ENCODE measurements at places on chromosomes 1 and 21.

DNA sequence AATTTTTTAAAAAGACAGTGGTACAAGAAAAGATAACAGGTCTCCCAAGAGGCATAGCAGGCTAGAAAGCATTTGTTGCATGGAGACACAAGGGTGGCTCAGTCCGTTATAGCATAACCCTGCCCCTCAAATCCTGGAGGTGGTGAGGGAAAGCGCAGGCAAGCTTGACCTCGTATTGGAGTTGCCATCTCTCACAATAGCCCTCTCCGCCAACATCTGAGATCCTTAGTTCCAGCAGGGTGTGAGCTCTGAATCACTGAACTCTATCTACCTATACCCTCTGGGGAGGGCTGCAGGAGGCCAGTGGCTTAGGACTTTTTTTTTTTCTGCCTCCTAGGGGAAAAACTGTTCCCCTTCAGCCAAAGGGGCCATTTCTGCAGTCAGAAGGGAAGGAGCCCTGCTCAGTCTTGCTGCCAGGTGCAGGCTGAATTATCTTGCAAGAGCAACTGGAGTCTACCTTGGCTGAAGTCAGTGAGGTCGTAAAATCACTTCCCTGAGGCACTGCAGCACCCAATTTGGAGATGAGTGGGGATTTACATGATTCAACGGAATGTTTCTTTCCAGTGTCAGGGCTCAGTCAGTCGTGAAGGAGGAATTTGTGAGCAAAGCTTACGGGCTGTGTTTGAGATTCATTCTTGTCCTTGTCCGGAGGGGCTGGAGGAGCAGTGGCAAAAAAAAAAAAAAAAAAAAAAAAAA is 17.2 kb upstream of the C8A start:
- no peak for DNase-seq

- no peak for DNase-seq
These were observed 8.1 kb downstream of the WRAP73 start for GRCh38 chr1:3641816-3642215.

DNA sequence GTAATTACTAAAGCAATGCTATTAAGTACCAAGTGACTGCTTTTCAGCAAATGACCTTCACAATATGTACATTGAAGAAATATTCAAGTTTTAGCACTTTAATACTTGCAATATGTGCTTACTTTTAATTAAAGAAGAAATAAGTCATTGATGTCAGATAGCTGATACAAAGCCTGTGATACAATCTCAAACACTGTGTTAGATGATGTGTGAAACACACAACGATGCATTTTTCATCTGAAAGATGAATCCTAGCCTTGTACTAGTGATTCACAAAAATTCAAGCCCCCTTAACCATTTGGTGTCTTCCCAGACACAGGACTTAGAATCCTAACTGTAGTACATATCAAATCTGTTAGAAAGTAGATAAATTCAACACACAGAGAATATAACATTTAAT is 724.1 kb upstream of the ADAMTS5 start:
- DNase-seq, result no peak

- no peak for DNase-seq
These were observed 40.0 kb downstream of the NTPCR start for GRCh38 chr1:232990176-232991128.

- no peak for DNase-seq
These were observed 5.4 kb downstream of the DMAP1 start for GRCh38 chr1:44218503-44219300.

DNA sequence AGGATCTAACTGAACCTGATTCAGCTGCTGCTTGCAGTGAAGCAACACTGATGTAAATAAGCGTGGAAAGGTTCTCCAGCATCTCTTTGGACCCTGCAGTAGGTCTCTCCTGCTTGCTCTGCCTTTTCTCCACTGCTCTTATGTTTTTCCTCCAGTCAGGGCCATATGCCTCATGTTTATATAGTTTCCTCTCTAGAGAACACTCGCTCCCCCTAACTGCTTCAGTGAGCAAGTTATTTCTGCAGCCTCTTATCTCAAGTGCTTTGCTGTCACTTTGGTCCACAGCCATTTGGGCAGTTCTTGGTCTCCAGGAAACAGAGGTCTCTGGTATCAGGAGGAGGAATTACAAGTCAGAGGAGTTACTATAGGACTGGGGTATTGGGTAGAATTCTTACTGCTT is 5.3 kb downstream of the PRUNE1 start:
- DNase-seq, result no peak

DNA sequence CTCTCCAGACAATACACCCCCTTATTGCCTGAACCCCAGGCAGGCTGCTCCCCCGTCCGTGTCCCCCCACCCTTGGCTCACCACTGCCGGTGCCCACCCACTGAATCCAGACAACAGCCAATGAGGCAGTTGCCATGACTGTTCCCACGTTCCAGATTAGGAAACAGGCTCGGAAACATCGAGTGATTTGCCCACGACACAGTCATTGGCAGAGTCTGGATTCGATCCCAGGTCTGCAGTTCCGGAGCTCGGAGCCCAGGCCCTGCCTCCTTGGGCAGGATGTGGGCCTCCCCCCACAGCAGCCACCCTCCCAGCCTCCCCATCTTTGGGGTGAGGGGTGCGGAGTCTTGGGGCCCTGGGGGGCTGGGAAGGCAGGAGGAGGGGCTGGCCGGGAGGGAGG is 20.3 kb upstream of the CLSTN1 start:
- no peak for DNase-seq

GRCh38 chr1:10631121-10631810 is 156.5 kb downstream of the PEX14 start:
- no peak for DNase-seq

DNA sequence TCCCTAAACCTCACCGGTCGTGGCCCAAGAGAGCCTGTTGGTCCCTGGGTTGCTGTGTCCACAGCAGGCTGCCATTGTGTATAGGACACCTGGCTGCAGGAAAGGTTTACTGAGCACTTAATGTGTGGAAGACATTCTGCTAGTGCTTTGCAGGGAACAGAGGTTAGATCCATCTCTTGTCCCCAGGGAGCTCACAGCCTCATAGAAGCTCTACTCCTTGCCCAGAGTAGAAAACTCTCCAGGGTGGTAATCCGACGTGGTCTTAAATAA is 16.9 kb upstream of the ALPL start:
- no peak for DNase-seq

DNA sequence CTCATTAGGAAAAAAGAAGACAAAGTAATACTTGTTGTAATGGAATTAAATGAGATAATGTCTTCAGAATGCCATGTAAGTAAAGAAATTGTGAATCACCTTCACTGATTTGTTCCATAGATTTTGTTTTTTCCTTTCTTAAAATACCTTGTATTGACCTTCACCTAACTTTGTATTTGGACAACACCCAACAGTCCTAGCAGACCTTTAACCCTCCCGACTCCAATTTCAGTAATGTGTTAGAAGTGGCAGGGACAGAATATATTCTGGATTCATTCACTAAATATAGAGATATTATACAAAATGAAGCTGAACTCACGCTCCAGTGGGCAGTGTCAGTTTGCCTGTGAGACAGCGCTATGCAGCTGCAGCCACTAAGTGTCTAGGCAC is 57.9 kb downstream of the UCK2 start:
- DNase-seq, result no peak

DNA sequence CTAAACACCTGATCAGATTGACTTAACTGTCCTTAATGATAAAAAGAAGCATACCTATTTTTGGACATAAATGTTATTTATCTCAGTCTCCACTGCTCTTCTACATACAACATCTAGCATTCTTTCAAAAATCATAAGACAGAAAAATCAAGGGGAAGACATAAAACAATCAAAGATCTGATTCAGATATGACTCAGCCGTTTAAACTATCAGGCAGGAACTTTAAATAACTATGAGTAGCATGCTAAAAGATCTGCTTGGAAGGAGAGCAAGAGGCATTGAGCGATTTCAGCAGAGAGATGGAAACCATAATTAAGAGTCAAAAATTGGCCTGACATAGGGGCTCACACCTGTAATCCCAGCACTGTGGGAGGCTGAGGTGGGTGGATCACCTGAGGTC is 27.2 kb upstream of the SLC22A15 start:
- DNase-seq, result no peak

- DNase-seq, result no peak
These were observed 730.7 kb upstream of the ADGRL4 start for GRCh38 chr1:79737193-79737592.

- no peak for DNase-seq
These were observed 23.0 kb downstream of the RGS1 start for GRCh38 chr1:192598589-192598988.

GRCh38 chr1:210814382-210815123 is 319.4 kb downstream of the KCNH1 start:
- DNase-seq, result no peak

DNA sequence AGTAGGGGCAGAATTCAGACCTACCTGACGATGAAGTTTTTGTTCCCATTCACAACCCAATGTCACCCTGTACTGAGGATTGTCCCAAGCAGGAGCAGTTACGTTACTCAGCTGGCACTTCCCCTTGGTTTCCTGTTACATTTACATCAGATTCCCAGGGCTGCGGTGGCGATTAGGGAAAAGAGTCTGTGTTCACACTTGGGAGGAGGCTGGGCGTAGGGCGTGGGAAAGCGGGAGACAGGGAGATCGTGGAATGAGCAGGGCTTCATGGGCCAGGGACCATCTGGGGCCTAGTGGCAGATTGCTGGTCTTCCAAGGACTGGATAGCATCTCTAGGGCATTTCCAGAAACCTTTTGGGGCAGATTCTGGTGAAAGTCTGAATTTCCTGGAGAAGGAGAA is 39.0 kb downstream of the TBX19 start:
- no peak for DNase-seq

DNA sequence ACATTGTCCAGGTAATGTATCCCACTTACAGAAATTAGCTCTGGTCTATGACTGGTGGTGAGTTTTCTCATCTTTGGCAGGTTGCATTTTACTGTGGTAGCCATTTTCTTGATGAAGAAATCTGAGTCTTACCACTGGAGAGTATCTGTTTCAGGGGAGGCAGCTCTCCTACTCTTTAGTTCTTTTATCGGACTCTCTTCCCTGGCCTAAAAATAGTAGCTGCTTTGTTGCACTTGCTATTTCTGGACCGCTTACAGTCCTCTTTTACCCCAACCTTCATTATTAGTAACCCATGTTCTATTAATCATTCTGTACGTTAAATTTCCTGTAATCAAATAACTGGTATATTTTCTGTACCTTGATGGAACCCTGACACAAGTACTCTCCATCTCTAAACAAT is 720.8 kb downstream of the PLA2G4A start:
- DNase-seq, result no peak

GRCh38 chr1:21269461-21270085 is 20.7 kb downstream of the ECE1 start:
- no peak for DNase-seq

DNA sequence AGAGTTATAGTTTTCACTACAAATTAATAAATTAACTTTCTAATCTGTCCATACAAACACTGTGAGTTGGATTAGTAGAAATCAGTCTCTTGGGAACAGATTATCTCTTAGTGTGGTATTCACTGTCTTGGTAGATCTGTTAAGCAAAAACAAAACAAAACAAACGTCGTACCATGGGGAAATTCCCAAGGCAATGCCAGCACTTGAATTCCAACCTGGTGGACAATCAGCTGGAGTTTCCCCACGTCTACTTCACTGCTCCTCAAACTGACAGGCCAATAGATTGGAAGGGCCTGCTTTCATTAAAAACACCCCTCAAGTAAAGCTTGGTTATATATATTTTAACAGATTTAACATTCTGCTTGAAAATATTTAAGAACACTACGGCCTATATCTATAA is 31.9 kb downstream of the GDAP2 start:
- DNase-seq, result no peak

DNA sequence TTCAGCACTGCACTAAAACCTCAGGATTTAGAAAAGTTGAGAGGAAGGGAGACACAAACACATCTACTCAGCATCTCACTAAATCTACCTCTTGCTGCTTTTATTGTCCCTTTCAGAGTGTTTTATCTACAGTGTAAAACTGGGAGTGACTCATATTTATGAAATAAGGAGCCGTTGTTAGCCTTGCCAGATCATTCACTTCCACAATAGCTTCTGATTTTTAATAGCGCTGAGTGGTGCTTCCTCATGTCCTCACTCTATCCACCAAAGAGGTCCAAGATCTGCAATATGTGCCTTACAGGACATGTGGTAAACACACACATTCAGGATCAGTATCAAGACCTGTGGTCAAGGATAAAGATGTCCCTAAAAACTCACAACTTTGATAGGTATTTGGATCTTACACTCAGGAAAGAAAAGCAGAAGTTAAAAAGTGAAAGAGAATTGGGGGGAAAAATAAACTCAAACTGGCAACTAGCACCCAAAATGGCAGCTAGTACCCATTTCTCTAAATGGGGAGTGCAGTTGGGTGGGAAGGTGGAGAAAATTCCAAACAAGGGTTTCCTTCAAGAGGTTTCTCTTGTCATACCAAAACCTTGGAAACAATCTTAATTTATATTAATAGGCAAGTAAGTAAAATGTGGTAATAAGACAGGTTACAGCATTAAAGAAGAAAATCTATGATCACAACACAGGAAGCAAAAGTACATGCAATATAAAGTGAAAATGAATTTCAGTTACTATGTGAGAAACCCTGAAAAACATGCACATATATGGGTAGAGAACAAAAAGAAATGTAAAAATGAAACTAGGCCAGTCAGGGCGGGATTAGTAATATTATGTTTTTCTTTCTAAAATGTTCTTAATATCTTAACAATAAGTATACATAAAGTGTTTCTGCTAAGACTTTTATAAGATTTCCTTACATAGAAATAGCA is 15.9 kb downstream of the DUSP10 start:
- DNase-seq, result no peak

DNA sequence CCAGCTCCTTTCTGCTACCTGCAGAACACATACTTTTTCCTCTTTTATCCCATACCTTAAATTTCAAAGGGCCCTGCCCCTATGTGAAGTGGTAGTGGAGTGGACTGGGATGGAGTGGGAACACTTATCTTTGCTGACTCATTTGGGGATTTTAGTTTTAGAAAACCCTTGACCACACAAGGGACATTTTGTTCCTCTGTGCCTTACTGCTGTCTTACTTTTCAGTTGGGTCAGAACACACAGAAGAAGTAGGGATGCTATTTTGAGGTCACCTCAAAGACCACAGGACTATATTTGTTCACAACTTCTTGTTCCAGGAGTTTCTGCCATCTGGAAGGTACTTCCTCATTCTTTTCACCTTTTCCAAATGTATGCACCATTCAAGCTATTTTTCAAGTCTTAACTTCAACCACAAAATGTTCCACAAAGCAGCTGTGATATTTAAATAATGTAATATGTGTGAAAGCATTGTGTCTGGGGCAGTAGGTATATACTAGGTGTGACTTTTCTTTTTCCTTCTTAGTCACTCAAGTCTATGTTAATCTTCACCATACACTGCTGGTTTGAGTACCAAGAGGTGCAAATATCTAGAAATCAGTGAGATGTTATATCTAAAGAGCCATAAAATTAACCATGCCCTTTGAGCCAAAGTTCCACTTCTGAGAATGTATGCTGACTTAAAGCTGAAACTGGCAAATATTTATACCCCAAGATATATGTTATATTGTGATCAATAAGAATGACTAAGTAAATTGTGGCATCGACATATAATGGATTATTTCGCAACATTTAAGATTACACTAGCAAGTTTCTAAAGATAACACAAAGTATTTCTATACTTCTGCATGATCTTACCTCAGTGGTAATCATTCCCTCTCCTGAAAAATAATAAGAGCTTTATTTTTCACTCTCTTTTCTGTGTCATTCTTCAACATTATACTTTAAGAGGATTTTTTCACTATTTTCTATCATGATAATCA is 308.5 kb downstream of the MRPL39 start:
- DNase-seq, result no peak

GRCh38 chr21:46655230-46655629 is 19.8 kb downstream of the PRMT2 start:
- DNase-seq, result no peak
